ENCODE measurements at places on chromosomes 5 and 9. TPM values are rescaled to one million over a fixed set of nuclear protein-coding genes. Genes with fewer than 3 reads are reported as not detected.
A peak's percentile ranks its signal among the peaks of the same experiment; 100 is the strongest.

GRCh38 chr5:91332267-91333045, 50.7 kb downstream of the ARRDC3 start:
- H3K27me3 ChIP-seq: no peaks in the 10 kb centered on the region
- no peak overlapping the region for H3K4me3 ChIP-seq
- H3K36me3 ChIP-seq: no peaks in the 10 kb centered on the region
- peak; percentile 61 for DNase-seq

- H3K27me3 ChIP-seq: no peaks in the 10 kb centered on the region
- no peak for DNase-seq
- no peak overlapping the region for H3K4me3 ChIP-seq
- H3K36me3 ChIP-seq: no peaks in the 10 kb centered on the region
- no peaks in the 10 kb centered on the region for H3K4me1 ChIP-seq
Observed at GRCh38 chr9:95441081-95441480, 75.7 kb downstream of the PTCH1 start.

LCN15 gene
- polyA plus RNA-seq: not detected

RLN2 gene
- polyA plus RNA-seq: 5.7 TPM

FAM240B gene
- polyA plus RNA-seq: not detected

DNA sequence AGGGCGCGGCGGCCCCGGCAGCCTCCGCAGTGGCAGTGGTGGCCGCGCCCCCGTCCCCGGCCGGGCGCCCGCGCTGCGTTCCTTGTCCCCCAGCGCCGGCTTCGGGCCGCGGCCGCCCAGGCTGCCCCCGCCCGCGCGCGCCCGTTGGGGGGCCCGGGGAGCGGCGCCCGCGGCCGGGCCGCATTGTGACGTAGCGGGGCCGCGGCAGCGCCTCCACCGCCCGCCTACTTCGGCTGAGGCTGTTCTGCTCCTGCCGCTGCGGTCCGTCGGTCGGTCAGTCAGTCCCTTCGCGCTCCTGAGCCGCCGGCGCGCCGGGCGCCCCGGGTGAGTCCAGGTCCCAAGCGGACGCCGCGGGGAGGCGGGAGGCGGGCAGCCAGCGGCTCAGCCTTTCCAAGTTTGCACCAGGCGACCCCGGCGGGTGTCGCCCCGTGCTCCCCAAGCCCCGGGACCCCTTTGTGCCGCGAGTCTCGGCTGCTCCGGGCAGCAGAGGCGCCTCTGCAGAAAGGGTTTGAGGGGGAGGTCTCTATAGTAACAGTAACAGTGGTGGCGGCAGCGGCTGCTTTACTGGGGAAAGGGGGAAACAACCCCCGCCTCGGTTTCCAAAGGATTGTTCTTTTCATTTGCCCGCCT, at the start of gene SNCAIP:
TSS of gene SNCAIP (plus strand) at position 277 of the 630 bp plus-strand sequence. CDS start 78,898 bp downstream, outside the sequence.
- no peaks in the 10 kb centered on the region for H3K4me1 ChIP-seq
- DNase-seq: no peak
- no peak within 1 kb of the TSS for H3K4me3 ChIP-seq

GRCh38 chr5:114305402-114306207, 56.3 kb upstream of the KCNN2 start:
- H3K27ac ChIP-seq: no peak overlapping the region
- no peaks in the 10 kb centered on the region for H3K27me3 ChIP-seq
- no peak for DNase-seq
- H3K4me1 ChIP-seq: no peaks in the 10 kb centered on the region
- H3K36me3 ChIP-seq: no peaks in the 10 kb centered on the region

DNA sequence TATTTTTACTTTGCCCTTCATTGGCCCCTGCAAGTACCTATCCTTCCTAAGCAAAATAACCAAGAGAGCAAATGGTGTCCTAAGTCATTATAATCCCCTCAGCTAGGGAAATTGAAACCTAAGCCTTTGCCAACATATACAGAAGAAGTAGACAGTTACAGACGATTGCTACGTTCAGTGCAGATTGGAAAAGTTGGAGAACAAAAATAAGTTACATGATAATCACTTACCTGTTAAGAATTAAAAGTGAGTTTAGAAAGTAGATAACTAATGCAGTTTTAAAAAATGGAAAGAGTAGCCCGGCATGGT, 244.8 kb downstream of the MPDZ start:
- H3K4me1 ChIP-seq: no peaks in the 10 kb centered on the region
- no peaks in the 10 kb centered on the region for H3K27me3 ChIP-seq
- no peak overlapping the region for H3K4me3 ChIP-seq
- H3K27ac ChIP-seq: no peak overlapping the region
- DNase-seq: no peak

DNA sequence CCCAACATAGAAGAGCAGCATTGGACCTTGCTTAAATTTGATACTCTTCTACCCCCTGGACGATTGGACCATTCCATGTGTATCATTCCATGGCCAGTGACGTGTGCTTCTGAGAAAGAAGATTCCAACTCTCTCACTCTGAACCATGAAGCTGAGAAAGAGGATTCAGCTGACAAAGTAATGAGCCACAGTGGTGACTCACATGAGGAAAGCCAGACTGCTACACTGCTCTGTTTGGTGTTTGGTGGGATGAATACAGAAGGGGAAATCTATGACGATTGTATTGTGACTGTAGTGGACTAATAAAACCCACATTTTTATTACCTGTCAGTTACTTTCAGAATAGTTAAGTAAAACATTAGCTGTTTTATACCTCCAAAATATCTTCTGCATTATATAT, 7.5 kb downstream of the HSPA5 start:
- peaks cover 28% of the 10 kb centered on the region for H3K4me1 ChIP-seq
- DNase-seq: no peak
- peaks cover 60% of the 10 kb centered on the region for H3K36me3 ChIP-seq
- H3K27me3 ChIP-seq: no peaks in the 10 kb centered on the region
- no peak overlapping the region for H3K27ac ChIP-seq

Measured in CD4-positive, CD25-positive, alpha-beta regulatory T cell (primary cell).